ENCODE measurements at places on chromosomes 12 and 14.

DNA sequence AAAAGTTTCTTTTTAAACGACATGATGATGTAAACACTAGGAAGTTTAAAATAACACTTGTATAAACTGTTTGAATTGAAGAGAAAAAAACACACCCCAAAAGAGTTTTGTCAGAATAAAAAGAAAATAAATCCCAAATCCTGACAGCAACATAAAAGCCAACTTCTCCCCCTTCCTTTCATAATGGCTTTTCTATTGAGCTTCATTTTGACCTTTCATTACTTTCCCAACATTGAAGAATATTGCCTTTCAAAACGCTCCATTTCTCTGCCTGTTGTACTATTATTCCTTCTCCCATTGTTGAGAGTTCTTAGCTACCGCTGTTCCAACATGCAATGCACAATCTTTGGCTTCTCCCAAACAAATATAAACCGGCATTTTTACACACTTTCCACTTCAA is 448.5 kb downstream of the BCAT1 start:
- DNase-seq = no peak

DNA sequence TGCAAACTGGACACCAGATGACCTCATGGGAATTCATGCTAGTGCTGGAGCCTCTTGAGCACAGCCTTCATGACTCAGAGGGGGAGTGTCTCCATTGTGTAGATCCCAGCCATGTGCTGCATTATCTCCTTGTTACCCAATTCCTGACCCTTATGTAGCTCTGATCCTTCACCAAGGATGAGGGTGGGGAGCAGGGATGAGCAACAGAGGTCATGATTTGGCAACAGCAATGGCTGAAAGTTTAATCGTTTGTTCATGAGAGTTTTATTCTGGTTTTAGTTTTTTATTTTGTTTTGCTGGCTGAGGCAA is 9.5 kb upstream of the BDKRB1 start:
- peak; percentile 94 for DNase-seq

- DNase-seq = no peak
Observed at GRCh38 chr12:31528095-31528494, 62.8 kb downstream of the DENND5B start.

- no peak for DNase-seq
Observed at GRCh38 chr14:31251028-31251958, 43.7 kb upstream of the HECTD1 start.

GRCh38 chr14:35404449-35405303 is at the start of gene NFKBIA:
Gene NFKBIA (minus strand): TSS chr14:35404749. CDS start chr14:35404644, 105 bp downstream.
- DNase-seq = peak; percentile 88
